Cerebellar cortex (tissue), 1 donor: ENCODE measurements at places on chromosomes 6 and 20.

GRCh38 chr6:45466686-45467085 is 89.0 kb upstream of the SUPT3H start:
- no peak for DNase-seq

GRCh38 chr6:103925317-103925716 is 934.4 kb downstream of the HACE1 start:
- DNase-seq = no peak

DNA sequence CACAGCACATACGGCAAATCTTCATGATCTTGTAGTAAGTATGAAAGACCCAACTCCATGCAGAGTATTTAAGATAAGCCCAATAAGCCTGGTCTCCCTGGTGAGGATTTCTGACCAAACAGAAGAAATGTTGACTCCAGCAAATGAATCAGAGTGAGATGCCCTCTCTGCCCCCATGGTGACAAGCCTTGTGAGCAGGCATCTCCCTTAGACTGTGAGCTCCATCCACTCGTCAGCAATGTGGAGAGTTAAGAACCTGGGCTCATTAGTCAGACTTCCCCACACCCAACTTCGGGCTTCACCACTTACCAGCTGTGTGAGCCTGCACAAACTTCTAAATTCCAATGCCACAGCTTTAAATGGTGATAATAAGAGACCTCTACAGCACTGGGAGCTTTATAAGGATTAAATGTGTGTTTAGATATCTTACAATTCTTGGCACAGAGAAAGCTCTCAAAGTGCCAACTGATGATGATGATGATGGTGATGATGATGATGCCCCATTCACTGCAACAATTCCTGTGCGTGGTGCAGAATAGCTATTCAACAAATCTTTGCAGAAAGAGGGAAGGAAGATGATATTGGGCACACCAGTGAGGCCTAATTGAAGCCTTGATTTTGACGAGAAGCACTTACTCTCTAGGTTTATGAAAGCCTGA is 253.4 kb upstream of the TAB2 start:
- DNase-seq = no peak

DNA sequence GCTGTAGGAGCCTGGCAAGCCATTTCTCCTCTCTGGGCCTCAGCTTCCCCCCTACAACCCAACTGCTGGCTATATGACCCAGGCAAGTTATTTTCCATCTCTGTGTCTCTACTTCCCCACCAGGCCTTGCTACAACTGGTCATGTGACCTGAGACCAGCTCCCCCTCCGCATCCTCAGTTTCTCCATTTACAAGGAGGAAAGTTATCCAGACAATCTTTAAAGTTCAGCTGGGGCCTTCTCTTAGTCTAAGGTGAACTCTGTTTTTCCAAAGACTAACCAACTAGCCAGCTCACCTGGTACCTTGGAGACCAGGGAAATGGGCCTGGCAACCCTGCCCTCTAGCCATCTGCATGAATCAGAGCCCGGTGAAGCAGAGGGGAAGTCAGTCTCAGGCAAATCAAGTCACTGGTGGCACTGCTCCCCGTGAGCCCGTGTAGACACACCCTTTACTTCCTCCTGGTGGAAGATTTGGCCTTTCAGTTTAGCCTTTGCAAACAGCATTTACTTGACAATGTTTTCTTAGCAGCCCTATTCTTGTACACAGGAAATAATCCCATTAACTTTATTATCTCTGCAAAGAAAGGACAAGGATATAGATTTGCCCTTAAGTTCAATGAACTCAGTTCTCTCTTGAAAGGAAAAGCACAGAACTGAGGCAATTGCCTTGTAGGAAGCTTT is 157.7 kb downstream of the VEGFA start:
- no peak for DNase-seq

- DNase-seq = no peak
Measured at GRCh38 chr20:34621036-34621343, 55.9 kb downstream of the PIGU start.

- no peak for DNase-seq
Measured at GRCh38 chr6:41730531-41731436, 4.6 kb downstream of the TFEB start.

DNA sequence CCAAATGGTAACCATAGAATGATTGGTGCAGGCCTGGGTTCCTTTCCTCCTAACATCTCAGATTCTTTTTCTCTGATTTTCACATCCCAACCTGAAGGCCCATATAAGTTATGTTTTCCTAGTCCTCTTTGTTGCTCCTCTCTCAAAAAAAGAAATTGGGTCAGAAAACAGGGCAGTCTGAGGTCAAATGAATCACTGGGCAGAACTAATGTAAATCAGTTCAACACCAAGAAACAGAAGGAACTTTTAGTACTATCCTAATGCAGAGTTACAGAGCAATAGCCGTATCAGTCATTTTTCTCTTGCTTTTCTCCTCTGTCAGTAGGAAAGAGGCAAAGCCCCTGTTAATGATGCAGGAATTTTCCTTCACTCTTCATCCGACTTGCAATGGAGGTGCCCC is 11.0 kb upstream of the TPD52L1 start:
- DNase-seq = no peak

DNA sequence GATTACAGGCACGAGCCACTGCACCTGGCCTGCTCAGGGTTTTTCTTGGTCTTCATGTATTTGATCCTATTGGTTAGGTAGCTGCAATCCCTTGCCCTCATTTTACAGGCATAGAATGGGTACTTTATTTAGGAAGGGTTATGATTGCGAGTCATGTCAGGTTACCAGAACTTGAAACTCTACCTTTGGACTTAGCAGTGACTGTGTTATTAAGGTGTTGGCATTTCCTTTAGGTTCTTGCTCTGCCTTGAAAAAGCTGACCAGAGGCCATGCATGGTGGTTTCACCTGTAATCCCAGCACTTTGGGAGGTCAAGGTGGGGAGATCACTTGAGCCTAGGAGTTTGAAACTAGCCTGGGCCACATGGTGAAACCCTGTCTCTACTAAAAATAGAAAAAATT is 24.5 kb downstream of the JARID2 start:
- no peak for DNase-seq

GRCh38 chr6:90730151-90730673 is 143.3 kb upstream of the MAP3K7 start:
- DNase-seq = no peak

DNA sequence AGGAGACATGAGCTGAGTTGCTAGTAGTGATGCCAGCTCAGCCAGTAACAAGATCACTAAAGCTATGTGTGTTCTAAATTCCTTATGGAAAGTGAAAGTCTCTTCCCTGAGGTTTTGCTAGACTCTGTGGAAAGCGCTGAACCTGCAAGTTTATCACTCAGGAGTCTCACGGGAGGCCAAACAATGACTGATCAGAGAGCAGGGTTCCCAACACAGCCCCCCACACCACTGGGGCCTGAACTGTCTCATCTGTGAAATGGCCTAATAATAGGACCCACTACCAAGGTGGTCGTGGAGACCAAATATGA is 19.9 kb downstream of the ACSS1 start:
- no peak for DNase-seq

DNA sequence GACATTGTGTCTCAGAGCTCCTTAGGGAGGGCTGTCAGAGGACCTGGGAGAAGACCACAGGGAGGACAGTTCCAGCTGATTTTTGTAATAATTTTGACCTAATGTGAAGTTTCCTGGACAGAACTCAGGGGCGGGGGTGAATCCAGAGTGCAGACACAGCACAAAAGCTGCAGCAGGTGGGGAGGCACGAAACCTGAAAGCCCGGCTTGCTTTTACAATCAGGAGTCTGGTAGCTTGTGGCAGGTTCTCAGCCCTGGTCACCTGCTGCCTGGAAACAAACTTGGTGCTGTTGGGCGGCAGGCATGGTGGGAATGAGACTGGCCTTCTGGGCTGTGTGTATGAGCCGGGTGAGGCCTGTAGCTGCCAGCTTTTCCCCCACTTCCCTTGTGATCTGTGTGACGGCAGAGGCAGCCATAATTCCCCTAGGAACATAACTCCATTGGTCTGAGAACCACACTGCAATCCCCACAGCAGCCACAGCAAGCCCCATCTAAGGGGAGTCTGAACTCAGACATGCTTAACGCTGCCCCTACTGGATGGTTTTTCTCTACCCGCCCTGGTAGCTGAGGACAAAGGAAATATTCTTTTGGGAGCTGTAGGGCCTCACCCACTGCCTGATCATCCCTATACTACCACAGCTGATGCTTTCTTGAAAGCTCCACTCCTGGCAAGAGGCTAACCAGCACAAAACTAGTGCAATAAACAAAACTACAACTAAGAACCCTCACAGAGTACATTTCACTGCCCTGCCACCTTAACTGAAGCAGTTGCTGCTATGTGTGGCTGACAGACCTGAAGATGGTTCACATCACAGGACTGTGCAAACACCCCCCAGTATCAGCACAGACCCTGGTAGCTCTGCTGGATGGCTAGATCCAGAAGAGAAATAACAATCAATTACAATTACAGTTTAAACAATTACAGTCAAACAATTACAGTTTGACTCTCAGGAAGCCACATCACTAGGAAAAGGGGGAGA is 1055.1 kb upstream of the GJE1 start:
- DNase-seq = peak; percentile 6
